ENCODE measurements at places on chromosomes 2 and 18.

DNA sequence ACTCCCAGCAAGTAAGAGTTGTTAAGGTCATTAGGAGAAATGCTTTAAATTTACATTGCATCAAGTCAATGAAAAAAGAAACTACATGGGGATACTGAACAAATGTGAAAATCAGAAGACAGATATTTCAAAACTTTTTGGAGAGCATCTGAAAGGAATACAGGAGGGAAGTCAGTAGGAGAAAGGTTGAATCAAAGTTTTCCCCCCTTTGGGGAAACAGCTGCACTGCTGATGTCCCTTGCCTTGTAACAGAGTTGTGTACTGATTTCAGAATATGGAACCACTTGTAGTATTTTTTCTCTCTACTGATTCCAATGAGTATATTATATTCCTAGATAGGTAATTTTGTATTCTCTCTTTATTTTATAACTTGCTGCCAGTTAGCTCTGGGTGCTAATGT is 592.5 kb upstream of the ZEB2 start:
- no peak for DNase-seq

- DNase-seq, result no peak
Measured at GRCh38 chr2:1546023-1546591, 132.8 kb downstream of the TPO start.

DNA sequence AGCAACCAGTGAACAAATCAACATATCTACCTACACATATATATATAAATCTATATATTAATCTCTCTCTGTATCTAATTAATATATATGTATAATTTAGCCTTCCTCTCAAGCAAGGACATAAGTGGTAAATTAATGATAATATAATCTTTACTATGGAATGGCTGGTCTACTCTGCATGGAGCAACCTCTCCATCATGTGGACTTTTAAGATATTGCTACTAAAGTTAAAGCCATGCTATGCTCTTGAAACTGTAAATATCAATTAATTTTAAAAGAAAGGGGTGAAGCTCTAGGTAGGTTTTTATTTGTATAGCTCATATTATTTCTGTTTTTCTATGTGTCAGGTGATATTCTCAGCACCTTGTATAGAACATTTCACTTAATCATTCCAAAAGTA is 147.0 kb downstream of the PPP1R1C start:
- no peak for DNase-seq

DNA sequence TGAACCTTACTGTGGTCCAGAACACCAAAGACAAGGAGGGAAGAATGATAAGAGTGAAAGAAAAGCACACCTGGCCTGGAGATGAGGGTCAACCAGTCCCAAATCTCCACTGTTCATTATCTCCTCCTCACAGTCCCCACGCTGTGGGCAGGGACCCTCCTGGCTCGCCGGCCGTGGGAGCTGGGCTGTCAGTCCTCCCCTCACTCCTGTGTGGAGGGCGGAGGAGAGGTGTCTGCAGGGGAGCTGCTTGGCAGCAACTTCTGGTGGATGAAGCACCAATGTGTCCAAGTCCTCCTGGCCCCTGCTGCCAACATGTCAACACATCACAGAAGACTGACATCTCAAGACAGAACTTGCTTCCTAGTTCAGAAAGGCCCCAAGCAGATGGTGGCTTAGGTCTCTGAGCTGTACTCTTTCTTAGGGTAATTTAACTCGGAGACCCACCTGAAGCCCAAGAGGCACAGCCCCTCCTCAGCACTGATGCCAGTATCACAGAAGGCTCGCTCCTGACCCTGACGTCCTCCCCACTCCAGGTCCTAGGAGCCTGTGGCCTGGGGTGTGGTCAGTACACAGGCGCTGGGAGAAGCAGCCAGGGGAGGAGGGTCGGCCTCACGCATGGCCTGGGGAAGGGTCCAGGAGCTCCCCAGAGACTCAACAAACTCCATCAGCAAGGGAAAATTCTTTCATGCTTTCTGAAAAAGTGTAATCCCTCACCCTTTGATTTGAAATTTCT is 54.5 kb downstream of the PARD6G start:
- no peak for DNase-seq

DNA sequence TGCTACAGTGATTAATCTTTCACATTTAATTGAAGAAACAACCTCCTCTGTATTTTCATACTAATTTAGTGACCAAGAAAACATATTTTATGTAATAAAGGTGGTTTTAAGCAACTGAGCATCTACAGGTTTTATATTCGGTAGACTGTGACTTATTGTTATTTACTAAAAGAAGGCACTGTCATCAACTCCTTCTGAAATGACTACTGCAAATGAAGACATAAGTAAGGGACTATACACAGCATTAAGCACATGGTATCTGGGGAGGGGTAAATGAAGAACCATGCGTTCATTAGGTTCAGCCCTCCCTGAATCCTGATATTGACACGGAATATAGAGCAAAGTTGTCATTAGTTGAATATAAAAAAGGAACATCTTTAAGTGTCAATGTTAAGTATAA is 4.3 kb downstream of the CDH20 start:
- DNase-seq, result no peak

- no peak for DNase-seq
Measured at GRCh38 chr18:24136967-24137373, 1.9 kb upstream of the CABYR start.

DNA sequence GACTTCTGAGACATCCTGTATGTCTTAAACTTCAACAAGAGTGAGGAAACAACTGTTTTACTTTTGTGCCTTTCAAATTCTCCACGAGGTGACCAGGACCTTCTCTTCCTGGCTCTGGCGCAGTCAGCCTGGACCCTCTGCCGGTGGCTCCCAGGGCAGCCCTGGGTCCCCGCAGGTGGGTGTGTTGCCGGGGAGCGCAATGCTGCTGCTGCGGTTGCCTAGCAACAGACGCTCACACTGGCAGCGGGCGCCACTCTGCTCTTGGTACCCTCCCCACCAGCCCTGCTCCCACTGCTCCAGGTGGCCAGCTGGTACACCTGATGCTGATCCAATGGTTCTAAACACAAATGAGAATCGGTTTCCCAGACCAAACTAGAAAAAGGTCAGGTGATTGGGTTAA is 58.7 kb downstream of the GNAL start:
- DNase-seq, result no peak

DNA sequence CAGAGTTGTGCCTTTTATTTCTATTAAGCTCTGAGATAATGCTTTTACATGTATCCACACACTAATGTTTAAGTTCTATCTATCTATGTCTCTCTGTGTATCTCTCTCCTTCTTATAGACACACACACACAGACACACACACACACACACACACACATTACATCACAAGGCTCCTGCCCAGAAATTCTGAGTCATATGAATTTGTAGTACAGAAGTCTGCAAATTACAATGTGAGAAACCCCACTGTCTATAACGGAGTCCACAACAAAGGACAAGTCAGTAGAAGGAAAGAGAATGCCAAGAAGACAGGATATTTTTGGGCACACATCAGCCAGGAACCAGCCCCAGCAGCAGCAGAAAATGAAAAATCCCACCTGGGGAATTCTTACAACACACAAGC is 142.4 kb downstream of the EN1 start:
- DNase-seq, result no peak

DNA sequence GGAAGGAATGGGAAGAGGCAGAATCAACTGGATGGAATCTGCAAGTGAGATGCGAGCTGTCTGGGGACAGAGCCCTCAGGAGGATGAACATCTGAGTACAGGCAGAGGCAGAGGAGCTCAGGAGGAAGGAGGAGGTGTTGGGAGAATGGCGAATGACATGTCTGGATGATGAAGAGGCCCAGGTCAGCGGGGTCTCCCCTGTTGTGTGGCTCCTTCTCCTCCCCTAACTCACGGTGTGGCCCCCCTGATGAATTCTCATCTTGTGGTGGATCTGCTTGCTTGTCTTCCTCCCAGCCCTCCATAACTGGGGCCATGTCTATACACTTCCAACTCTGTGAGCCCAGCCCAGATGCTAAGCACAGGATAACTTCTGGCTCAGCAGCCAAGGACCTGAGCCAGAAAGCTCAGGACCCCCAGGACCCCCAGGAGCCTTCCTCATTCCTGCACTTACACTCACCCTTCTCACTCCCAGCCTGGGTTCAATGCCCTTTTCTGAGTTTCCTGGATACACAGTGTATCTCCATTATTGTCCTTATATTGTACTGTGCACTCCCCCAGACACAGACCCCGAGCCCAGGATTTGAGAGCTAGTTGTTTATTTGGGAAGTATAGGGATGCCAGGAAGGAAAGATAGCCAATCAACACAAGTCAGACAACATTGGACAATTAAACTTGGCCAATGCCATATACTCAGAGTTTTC is 678.6 kb upstream of the HS6ST1 start:
- no peak for DNase-seq

- DNase-seq, result no peak
Measured at GRCh38 chr2:100241236-100241635, 81.1 kb downstream of the LONRF2 start.

- no peak for DNase-seq
Measured at GRCh38 chr2:202454536-202454935, 78.4 kb downstream of the BMPR2 start.

DNA sequence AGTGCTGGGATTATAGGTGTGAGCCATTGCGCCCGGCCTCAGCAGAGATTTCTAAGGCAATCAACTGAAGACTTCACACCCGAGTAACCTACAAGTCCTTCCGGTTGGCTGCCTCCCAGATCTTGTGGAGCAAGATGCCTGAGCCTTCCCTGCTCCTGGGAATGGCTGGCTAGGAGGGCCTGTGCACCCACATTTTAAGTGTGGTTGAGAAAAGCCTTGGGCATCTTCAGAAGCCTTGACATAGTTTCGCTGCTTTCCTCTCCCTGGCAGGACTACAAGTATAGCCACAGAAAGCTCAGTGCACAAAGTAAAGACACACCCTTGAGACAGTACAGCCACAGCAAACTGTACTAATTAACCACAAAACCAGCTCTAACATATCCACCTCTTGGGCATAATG is 35.2 kb downstream of the E2F6 start:
- no peak for DNase-seq

DNA sequence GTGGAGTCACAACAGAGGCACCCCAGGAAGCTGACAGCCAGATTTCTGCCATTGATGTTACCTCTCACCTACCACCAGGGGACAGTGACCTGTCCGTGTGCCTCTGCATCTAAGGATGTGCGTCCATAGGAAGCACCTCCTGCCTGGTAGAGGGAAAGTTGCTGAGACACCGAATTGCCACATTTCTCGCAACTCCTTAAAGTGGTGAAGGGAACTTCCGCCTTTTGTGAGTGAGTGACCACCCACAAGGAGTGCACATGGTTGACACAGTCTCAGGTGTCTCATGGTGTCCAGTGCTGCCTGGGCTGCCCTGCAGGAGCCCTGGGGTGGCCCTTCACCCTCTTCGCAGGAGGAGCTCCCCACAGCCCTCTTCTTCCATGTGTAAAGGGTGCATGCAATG is 201.8 kb downstream of the GBX2 start:
- DNase-seq, result no peak

DNA sequence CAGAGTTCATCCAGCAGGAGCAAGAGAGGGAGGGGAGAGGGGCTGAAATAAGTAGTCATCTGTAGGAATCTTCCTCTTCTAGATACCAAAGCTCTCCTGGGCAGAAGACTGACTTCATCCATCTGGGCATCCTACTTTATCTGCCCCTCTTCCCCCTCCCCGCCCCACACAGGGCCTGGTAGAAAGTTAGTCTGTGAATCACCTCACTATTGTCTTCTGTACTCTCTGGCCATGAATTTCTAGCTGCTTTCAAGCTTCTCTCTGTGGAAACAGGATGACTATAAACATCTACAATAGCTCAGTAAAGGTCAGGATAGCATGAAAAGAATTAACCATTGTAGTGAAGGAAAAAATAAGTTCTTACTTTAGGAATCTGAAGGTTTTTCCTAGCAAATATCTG is 47.7 kb upstream of the RNU4ATAC start:
- DNase-seq, result no peak

GRCh38 chr2:190357600-190357999 is 14.2 kb downstream of the INPP1 start:
- no peak for DNase-seq

DNA sequence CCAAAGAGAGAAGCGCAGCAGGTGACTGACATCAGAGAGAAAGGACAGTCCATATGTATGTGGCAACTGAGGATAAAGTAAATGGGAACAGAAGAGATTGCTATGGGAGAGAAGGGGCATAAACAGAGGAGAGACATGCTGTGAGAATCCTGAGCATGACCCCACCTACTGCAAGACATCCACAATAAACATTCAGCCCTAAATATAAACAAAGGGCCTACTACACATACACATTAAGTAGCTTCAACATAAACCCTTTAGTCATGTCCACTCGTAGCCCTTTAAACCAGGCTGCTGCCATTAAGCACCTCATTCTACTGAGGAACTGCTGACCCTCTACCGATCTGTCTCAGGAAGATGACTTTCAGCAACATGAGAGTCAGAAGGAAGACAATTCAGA is 32.9 kb downstream of the CCBE1 start:
- DNase-seq, result no peak

DNA sequence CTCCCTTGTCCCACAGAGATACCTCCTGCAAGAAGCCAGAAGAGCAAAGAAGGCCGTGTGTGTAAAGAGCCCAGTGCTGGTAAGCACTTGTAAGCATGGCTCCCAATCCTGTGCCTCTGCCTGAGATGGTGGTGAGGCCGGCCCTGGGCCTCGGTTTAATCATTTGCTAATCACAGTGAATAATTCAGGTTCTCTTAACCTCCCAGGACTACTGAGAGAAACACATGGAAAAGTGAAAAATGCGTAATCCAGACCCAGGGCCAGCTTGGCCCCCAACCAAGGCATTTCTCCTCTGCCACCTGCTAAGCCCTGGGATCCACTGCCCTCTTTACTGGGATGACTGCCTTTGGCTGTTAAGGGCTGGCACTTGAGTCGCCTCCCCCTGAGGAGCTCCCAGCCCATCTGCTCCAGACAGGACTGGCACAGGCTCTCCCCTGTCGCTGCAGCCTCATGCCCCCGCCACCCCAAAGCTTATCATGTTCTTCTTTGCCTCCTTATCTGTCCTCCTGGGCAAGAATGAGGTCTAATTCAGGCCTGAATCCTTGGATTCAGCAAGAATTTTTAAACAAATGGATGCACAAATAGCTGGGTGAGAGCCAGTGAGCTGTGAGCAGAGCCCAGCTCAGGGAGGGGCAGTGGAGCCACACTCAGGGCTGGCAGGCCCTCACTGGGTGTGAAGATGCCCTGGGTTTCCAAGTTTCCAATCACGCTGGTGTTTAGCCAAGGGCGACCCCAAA is 193.9 kb upstream of the HS6ST1 start:
- DNase-seq, result no peak

Data from anterior cingulate cortex (tissue), 58 donors.